RWPE1 (cell line): ENCODE measurements at places on chromosomes 1 and 21.

DNA sequence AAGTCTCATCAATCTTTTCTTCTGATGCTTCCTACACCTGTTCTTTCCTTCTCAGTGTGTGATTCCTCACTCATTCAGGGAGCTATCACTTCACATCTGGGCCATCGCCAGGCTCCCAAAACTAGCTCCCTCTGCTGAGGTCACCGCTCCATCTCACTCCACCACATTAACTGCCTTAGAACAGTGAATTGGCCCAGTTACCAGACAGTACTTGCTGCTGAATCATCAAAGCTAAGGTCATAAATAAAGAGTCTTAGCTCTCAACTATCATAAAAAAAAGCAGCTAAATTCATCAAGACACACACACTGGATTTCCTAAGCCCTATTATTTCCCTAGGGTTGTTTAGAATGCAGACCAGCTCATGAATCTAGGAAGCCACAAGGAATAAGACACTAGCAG, 18.8 kb upstream of the SRM start:
- DNase-seq: no peak

- no peak for DNase-seq
Observed at GRCh38 chr1:36838888-36839287, 195.4 kb downstream of the GRIK3 start.

GRCh38 chr1:71618766-71619530, 538.1 kb upstream of the ZRANB2 start:
- no peak for DNase-seq

- DNase-seq: no peak
Observed at GRCh38 chr1:85847356-85847755, 139.1 kb upstream of the ZNHIT6 start.

- peak; percentile 28 for DNase-seq
Observed at GRCh38 chr1:244833734-244834542, 1.5 kb upstream of the COX20 start.

- DNase-seq: no peak
Observed at GRCh38 chr1:83086346-83086745, 912.6 kb downstream of the TTLL7 start.

DNA sequence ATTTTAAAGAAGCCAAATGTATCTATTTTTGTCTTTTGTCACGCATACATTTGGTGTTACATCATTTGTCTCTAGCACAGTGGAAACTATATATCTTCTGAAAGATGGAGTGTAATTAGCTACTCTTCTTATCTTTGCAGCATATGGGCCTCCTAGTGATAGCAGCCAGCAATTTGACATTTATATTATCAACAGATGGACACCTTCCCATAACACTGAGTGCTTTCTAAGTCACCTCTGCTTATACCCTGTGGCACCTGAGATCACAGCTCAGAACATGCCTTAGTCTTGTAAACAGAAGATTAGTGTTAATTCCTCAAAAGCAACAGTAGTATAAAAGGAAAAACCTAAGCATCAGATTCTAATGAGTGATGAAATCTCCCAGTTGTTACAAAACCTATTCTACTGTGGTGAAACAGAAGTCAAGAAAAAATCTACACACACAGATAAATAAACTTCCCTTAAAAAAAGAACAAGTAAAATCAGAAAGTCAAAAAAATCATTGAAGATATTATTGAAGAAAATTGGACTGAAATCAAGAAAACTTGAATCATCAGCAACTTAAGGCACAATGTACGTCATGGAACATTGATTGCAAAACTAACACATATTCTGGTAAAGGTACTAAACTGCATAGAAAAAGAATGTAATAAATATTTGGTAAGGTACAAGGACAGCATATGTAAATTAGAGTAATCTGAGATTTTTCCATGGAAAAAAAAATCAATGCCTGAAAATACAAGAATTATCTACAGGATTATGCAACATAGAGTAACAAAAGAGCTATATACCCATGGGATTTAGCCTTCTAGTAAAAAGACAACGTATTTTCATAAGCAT, 61.7 kb downstream of the KCNT2 start:
- no peak for DNase-seq

DNA sequence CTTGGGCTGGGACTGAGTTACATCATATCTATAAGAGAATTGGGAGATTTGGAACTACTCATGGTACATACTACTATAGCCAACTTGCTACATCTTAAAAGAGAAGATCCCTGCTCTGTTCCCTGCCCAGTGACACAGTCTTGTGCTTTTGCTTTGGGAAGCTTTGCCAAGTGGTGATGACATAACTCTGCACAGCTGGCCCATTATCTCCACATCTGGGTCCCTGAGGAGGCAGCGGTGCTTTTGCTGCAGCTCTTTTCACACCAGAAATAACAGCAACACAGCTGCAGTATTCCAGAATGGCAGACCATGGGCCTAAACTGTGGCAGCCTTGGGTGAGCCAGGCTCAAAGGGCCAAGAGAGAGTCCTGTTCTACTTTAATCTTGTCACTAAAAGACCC, 296.0 kb downstream of the HHAT start:
- no peak for DNase-seq

GRCh38 chr1:217929213-217929885, 298.2 kb downstream of the SPATA17 start:
- no peak for DNase-seq

GRCh38 chr1:201666102-201666501, 127.2 kb downstream of the NAV1 start:
- no peak for DNase-seq

DNA sequence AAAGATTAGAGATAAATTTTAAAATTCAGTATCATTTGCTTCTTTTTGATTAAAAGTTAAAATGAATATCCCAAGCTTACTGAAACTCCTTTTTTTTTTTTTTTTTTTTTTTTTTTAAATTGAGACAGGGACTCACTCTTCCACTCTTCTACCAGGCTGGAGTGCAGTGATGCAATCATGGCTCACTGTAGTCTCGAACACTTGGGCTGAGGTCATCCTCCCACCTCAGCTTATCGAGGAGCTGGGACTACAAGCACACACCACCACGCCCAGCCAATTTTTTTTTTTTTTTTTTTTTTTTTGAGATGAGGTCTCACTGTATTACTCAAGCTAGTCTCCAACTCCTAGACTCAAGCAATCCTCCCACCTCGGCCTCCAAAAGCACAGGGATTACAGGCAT, 92.1 kb upstream of the RGS18 start:
- DNase-seq: no peak

DNA sequence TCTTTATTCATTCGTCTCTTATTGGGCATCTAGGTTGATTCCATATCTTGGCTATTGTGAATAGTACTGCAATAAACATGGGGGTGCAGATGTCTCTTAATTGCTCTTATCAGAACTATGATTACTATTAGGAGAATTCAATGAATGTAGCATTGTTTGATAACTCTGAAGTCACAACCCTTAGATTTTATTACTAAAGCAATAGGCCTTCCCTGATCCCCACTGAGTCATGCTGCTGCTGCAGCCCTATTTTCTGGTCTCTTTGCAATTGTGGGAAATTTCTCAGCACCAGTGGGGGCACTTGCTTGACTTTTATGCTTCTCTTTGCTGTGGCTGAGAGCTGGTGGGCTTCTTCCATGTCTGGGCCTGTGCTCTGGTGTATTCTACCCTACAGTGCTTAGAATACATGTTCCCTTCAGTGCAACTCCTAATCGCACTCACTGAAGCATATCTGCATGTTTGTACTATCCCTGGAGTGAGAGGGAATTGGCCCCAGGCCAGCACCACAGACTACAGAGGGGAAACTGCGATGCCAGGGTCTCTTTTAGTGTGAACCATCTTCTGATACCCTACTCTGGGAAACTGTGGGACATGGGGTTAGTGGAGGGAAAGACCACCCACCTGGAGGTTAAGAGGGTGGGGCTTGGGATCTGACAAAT, 52.2 kb upstream of the ROR1 start:
- no peak for DNase-seq

- no peak for DNase-seq
Observed at GRCh38 chr1:74395571-74395970, 116.8 kb downstream of the LRRC53 start.

GRCh38 chr1:83849191-83850061, 149.5 kb downstream of the TTLL7 start:
- DNase-seq: no peak

DNA sequence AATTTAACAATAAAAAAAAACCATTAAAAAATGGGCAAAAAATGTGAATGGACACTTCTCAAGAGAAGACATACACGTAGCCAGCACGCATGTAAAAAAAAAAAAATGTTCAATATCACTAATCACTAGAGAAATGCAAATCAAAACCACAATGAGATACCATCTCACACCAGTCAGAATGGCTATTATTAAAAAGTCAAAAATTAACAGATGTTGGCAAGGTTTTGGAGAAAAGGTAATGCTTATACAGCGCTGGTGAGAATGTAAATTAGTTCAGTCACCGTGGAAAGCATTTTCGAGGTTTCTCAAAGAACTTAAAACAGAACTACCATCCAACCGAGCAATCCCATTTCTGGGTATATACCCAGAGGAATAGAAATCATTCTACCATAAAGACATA, 1091.5 kb upstream of the B3GALT2 start:
- no peak for DNase-seq

DNA sequence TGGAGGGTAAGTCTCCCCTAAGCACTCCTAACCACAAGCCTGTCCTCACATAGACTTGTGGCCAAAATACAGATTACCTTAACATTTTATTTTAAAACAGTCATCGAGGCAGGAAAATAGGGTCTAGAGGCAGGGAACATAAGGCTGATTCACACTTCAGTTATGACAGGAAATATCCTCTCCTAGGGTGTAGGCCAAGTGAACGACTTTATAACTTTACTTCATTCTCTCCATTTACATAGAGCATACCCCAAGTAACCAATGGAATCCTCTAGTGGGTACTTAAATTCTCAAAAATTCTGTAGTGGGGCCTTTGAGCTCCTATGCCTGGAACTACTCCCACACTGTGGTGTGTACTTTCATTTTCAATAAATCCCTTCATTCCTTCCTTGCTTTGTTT, 113.0 kb downstream of the WDR3 start:
- DNase-seq: no peak

DNA sequence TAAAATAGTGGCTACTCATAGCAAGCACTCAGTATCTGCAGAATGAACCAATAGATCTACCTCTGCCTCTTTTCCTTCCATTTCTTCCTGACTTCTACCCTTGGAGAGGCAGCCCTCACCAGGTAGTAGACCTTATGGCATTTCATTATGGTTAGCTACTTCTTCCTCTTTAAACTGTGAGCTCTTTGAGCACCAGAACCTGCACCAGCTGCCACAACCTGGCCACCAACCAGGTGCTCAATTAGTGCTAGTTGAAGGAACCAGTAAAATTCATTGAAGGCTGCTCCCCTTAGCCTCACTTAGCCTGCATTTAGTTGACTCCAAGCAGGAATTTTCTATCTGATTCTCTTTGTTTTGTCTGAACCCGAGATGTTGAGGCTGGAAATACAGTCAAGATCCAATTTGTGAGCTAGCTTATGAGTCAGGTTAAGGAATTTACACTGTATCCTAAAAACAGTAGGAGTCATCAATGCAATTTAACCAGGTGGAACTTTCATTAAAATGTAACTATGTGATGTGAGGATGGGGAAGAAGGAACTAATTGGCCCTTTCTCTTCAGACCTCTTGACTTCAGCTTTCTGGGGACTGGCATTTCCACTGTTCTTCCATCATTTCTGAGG, 81.5 kb upstream of the UBE2U start:
- DNase-seq: peak; percentile 8

GRCh38 chr1:169047074-169047473, 59.4 kb upstream of the ATP1B1 start:
- DNase-seq: no peak

DNA sequence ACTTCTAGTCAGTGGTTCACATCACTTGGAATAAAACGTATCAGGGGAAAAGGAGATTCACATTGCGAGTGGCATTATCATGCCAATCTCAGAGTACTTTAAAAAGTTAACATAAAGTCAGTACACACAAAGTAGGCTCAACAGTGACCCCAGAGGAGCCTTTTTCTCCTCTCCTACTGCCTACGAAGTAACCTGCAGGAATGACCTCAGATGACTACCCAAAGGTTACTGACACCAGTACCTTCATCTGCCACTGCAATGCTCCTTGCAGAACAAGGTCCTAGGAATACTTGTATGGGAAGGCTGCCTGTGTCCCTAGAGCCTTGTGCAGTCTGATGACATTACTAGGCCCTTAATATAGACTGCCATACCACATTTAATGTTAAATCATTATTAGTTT, 389.8 kb upstream of the LYPLAL1 start:
- DNase-seq: no peak
